ENCODE measurements at places on chromosomes 12 and 14.

GRCh38 chr14:76063327-76063726, 77.8 kb downstream of the IFT43 start:
- DNase-seq: no peak

DNA sequence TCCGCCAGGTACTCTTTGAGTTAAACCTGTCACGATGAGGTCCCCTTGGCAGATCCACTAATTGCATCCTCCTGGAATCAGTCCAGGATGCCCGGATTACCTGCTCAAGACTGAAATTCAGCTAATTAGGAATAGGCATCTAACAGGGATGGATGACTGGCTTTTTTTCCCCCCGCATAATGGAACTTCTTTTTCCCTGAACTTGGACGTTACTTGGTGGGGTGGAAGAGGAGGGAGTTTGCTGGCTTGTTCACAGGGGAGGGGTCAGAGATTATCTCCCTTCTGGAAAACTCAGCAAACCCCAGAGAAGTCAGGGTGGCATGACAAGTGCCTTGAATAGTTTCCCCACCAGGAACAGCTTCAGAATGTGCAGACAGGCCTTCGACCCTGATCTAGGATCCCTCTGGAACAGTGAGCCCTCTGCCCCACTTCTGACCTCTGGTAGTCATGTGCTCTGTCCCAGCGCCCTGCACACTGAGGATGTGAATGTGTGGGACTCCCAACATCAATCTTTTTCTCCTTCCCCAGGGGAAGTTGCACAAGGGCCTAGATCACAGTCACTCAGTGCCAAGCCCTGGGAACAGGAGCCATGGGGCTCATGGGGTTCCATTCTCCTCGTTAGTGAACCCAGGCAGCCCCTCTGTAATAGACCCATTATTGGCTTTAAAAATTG, 142.5 kb downstream of the SMOC1 start:
- no peak for DNase-seq

GRCh38 chr14:95664066-95664465, 22.2 kb upstream of the TCL1B start:
- no peak for DNase-seq

DNA sequence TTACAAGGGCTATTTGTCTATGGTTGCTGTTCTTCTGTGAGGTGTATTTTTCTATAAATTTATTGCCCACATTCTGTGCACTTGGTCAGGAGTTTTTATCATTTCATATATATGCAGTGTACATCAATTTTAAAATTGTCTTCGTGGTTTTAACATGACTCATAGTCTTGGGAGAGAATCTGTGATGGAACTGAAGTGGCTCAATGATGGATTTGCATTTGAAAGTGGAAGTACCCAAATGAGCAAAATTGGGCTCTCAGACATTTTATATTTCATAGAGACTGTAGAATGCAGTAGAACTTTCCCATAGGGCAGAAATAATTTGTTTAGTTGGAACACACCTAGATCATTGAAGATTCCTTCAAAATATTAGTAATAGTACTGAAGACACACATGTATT, 1.9 kb upstream of the SCFD1 start:
- peak; percentile 79 for DNase-seq

GRCh38 chr14:60111732-60112131, 20.0 kb downstream of the PCNX4 start:
- no peak for DNase-seq

GRCh38 chr12:109223211-109223610, 85.9 kb downstream of the FOXN4 start:
- no peak for DNase-seq

Measured in CD14-positive monocyte (primary cell).